ENCODE measurements at places on chromosomes 4 and X.

GRCh38 chr4:879729-880077 is 52.4 kb downstream of the GAK start:
- DNase-seq = peak; percentile 81

GRCh38 chr4:86521373-86521969 is 72.6 kb upstream of the PTPN13 start:
- no peak for DNase-seq

GRCh38 chrX:148535639-148536038 is 35.2 kb downstream of the AFF2 start:
- DNase-seq = no peak

DNA sequence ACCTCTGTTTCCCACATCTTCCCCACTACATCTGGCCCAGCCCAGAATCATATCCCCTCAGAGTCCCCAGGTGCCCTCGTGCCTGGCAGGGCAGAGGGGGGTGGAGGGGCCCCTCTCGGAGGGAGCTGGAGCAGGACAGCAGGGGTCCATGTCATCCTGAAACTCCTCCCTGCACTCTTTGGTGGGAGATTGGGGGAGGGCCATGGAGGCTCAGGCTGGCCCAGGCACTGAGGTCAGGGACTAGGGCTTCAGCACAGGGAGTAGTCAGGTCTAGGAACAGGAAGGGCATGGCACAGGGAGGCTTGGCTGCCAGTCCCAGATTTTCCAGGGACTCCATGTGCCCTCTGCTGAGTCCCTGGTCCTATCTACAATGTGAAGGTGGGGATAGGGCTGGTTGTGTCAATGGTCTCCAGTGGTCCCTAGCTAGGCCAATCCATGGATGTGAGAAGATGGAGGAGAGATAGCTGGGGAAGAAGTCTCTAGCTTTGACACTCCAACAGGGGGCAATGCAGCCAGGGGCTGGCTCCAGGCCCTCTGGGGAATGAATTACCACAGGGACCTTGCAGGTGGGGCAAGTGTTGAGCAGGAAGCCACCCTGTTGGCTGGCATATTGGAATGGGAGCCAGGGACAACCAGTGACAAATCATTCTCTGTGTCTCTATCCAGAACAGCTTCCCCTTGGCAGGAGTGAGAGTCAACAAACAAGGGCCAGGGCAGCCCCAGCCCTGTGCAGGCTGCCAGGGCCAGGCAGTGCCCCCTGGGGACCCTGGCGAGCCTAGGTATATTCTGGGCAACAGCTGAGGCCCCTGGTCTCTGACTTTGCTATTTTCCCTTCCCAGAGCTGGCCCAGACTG is 154.4 kb downstream of the EFNB1 start:
- DNase-seq = no peak

- no peak for DNase-seq
Observed at GRCh38 chr4:67918428-67918827, 34.6 kb upstream of the TMPRSS11D start.

GRCh38 chrX:132333351-132333750 is 114.1 kb upstream of the RAP2C start:
- DNase-seq = no peak

- DNase-seq = no peak
Observed at GRCh38 chrX:10794203-10794630, 173.8 kb upstream of the MID1 start.

DNA sequence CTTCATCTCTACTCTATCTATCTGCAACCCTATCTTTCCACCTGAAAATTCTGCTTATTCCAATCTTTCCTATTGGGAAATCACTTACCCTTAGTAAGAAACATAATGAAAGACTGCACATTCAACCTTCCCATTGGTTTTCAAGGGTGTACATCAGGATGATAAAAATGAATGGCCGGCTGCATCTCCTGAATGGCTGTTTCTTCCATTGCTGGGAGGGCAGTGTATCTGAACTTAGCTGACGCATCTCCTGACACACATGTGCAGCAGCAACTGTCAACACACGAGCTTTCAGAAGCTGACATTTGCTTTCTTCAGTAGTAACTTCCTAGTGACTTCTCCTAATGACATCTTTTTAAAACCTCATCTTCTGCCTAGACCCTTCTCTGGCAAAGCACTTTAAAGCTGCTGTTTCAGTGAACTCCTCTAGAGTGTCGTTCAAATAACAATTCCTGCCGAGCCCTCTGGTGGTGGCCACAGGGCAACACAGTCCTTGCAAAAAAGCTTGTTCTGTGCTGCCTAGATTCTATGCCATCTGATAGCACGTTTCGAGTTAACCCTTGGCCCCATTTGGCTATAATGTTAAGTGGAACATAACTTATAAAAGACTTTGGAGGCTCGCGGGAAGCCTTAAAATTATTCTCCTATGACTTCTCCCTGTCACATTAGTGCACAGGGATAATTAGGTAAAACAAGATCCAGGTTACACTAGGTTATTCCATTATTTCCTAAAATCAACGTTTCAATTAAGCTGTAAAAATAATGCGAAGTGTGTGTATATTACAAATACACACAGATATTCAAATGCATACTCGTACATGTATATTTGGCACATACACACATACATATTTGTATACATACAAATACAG is 2340.7 kb downstream of the PCDH7 start:
- DNase-seq = no peak

GRCh38 chrX:44507292-44507691 is 35.4 kb downstream of the FUNDC1 start:
- DNase-seq = no peak

GRCh38 chr4:131054489-131055019 is 1958.6 kb downstream of the C4orf33 start:
- DNase-seq = no peak

DNA sequence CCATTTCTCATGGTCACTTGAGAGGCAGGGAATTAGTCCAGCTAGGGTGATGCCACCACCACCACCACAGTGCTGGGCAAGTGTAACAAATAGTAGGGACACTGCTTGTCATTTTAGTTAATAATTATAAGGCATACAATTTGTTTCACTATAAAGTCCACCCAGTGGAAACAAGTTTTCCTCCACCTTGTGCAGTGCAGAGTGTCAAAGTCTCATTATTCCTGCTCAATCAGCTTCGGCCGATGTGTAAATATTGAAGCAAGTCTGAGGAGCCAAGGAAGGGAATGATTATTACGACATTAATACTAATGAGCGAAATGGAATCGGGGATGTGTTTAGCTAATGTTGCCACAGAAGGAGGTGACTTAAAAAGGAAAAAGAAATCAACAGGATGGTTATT is 340.4 kb downstream of the NKX6-1 start:
- DNase-seq = no peak

- no peak for DNase-seq
Observed at GRCh38 chrX:18410038-18410437, 15.4 kb upstream of the CDKL5 start.

DNA sequence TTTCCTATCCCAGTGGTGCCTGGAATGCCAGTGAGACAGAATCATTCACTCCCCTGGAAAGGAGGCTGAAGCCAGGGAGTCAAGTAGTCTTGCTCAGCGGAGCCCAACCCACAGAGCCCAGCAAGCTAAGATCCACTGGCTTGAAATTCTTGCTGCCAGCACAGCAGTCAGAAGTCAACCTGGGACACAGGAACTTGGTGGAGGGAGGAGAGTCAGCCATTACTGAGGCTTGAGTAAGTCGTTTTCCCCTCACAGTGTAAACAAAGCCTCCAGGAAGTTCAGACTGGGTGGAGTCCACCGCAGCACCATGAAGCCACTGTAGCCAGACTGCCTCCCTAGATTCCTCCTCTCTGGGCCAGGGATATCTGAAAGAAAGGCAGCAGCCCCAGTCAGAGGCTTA is 283.2 kb upstream of the CPEB2 start:
- DNase-seq = no peak
